ENCODE measurements at places on chromosomes 6 and 20. TPM values are rescaled to one million over a fixed set of nuclear protein-coding genes. Genes with fewer than 3 reads are reported as not detected.

DNA sequence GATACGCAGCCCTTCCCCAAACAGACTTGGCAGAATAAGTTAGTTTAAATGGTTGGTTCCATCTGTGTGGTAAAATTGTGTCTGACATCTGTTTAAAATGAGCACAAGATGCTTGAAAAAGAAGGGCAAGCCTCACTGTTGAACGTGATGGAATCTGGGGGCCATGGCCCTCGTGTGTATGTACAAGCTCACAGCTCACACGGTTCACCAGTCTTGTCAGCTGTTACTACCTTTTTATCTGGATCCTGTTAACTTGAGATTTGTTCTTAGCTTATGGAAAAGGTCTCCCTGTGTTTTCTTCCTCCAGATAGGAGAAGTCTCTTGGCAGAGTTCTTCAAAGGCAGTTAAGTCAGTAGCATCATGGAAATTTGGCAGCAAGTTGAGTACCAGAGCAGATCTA, 270.6 kb downstream of the KHDC1L start:
- H3K27ac ChIP-seq, result no peak overlapping the region
- no peaks in the 10 kb centered on the region for H3K27me3 ChIP-seq
- no peak for DNase-seq
- H3K4me1 ChIP-seq, result no peaks in the 10 kb centered on the region

The PDE7B gene
- total RNA-seq, result 12.6 TPM

GRCh38 chr20:13865791-13866351, 81.0 kb downstream of the NDUFAF5 start:
- H3K27ac ChIP-seq, result no peak overlapping the region
- no peaks in the 10 kb centered on the region for H3K27me3 ChIP-seq
- no peaks in the 10 kb centered on the region for H3K36me3 ChIP-seq
- H3K4me3 ChIP-seq, result no peak overlapping the region

DNA sequence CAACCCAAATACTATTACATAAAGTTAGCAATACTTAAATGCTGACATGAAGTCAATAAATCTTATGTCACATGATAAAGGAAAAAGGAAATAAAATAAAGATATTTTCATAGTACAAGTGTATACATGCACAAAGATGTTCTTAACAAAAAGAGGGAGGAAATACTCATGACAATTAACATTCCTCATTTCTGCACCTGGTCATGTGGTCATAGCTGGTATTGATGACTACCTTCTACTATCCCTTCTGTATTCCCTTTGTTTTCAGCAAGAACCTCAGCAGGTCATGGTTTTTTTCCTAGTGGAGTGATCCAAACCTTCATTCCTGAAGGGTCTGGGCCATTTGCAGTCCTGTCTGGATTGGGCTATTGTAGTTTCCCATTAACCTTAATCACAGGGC, 43.5 kb upstream of the FYN start:
- no peak for DNase-seq
- no peaks in the 10 kb centered on the region for H3K36me3 ChIP-seq
- H3K4me3 ChIP-seq, result no peak overlapping the region
- no peak overlapping the region for H3K27ac ChIP-seq

The ADAM33 gene
- total RNA-seq, result 10.8 TPM

DNA sequence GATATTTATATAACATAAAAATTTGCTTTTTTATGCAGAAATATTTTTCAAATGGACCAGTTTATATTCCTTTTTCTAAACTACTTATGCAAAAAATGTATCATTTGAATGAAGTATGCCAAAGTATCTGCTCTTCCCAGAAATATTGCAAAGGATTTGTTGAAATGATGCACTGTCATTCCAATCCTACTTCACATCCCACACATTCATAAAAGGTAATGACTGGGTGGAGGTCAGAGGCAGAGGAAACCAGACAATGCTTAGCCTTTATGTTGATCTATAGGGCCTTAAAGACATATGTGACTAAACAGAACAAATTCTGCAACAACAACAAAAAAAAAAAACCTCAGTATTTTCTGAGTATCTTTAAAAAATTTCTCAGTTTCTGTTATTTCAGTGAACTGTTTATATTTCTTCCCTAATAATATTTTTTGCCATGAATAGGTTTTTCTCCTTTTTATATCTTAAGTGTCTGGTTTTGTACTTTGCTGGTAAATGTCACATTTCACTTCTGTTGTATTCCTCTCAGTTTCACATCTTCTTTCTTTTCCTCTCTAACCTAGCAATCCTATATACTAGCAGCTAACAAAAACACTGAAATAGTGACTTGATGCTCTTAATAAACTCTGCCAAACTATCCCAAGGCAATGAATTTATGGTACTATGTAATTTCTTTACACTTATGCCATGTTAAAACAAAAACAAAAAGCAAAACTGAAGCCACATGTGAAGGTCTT, 374.1 kb downstream of the BCKDHB start:
- no peak overlapping the region for H3K4me3 ChIP-seq
- H3K36me3 ChIP-seq, result no peaks in the 10 kb centered on the region
- no peaks in the 10 kb centered on the region for H3K4me1 ChIP-seq
- H3K27ac ChIP-seq, result no peak overlapping the region
- H3K27me3 ChIP-seq, result no peaks in the 10 kb centered on the region
- no peak for DNase-seq

- H3K4me3 ChIP-seq, result no peak overlapping the region
- no peak for DNase-seq
- peaks cover 31% of the 10 kb centered on the region for H3K4me1 ChIP-seq
- peaks cover 29% of the 10 kb centered on the region for H3K36me3 ChIP-seq
- no peaks in the 10 kb centered on the region for H3K27me3 ChIP-seq
These were observed 38.1 kb downstream of the BICRAL start for GRCh38 chr6:42819803-42820511.

The KHDRBS2 gene
- not detected for total RNA-seq

GRCh38 chr20:36549942-36550789, 8.8 kb downstream of the MYL9 start:
- H3K27ac ChIP-seq, result peak overlapping the region; percentile 76
- no peaks in the 10 kb centered on the region for H3K27me3 ChIP-seq
- H3K4me3 ChIP-seq, result no peak overlapping the region
- H3K4me1 ChIP-seq, result peaks cover 63% of the 10 kb centered on the region

The SPEF1 gene
- total RNA-seq, result 0.33 TPM

DNA sequence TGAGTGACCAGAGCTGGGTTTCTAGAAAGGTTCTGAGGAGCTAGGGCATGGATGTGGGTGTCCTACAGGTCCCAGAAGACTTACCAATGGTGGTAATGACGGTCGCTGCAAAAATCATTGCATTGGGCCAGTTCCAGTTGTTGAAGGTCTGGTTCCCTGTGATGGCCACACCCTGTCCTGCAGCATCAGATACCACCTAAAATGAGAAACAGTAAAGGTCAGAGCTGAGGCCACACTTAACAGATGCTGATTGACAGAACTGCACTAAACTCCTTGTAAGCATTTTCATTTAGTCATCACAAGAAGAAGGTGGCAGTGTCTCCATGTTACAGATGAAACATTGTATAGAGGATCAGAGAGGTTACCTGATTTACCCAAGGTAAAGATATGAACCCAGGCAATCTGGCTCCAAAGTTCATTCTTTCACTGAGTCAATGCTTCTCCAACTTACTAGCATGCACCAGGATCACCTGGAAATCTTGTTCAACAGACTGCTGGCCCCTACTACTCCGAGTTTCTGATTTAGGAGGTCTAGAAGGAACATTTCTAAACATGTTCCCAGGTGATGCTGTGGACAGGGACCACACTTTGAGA, 33.4 kb downstream of the KCNK5 start:
- no peak overlapping the region for H3K4me3 ChIP-seq
- no peak overlapping the region for H3K27ac ChIP-seq
- H3K27me3 ChIP-seq, result peaks cover 25% of the 10 kb centered on the region
- H3K36me3 ChIP-seq, result no peaks in the 10 kb centered on the region
- DNase-seq, result no peak

The SIRPB2 gene
- total RNA-seq, result 3.2 TPM

The TMEM244 gene
- total RNA-seq, result not detected

The PTP4A1 gene
- 22.3 TPM for total RNA-seq

The DNPH1 gene
- total RNA-seq, result 27.7 TPM

DNA sequence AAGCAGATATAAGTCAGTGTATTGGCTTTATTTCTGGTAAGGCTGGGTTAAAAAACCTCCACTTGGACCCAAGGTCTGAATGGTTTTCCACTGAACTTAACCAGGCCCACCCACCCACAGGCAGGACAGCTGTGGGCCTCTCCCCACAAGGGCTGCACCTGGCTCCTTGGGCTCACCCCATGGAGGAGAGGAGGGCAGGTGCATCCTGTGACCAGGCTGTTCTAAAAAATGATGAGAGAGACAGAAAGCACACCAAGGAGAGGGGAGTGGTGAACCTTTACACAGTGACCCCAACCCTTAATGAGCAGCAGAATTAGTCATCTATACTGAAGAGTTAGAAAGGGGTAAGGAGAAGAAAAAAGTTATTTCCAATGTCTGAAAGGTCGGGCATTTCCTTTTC, 34.5 kb upstream of the DUSP22 start:
- H3K4me3 ChIP-seq, result no peak overlapping the region
- no peak for DNase-seq
- H3K36me3 ChIP-seq, result no peaks in the 10 kb centered on the region
- no peaks in the 10 kb centered on the region for H3K4me1 ChIP-seq
- H3K27me3 ChIP-seq, result peaks cover 21% of the 10 kb centered on the region

GRCh38 chr20:59749301-59749700, 145.0 kb downstream of the PHACTR3 start:
- peaks cover 49% of the 10 kb centered on the region for H3K4me1 ChIP-seq
- peak overlapping the region; percentile 31 for H3K27ac ChIP-seq
- H3K27me3 ChIP-seq, result peaks cover 40% of the 10 kb centered on the region
- no peak overlapping the region for H3K4me3 ChIP-seq

- no peak for DNase-seq
- H3K27me3 ChIP-seq, result no peaks in the 10 kb centered on the region
- no peaks in the 10 kb centered on the region for H3K36me3 ChIP-seq
- peak overlapping the region; percentile 11 for H3K4me3 ChIP-seq
- H3K4me1 ChIP-seq, result peaks cover 13% of the 10 kb centered on the region
These were observed 213.5 kb upstream of the ARID1B start for GRCh38 chr6:156563714-156564113.

DNA sequence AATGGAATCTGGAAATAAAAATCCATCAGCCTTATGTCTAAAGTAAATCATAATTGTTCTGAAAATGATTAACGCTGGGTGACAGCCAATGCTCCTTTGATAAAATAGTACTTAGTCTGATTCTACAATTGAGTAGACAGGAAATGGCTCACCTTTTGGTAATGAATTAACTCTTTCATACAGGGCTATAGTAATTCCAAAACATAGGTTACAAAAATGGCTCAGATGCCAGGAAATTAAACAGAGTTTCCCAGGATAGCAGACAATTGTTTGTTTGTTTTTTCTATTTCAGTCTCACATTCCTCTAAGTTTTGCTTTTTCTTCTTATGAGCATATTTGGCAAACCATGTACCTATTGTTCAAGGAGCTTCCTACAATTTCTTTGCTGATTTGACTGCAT, 257.2 kb upstream of the EPHA7 start:
- no peak overlapping the region for H3K27ac ChIP-seq
- no peak overlapping the region for H3K4me3 ChIP-seq
- no peaks in the 10 kb centered on the region for H3K27me3 ChIP-seq
- no peaks in the 10 kb centered on the region for H3K4me1 ChIP-seq

- peaks cover 69% of the 10 kb centered on the region for H3K27me3 ChIP-seq
- H3K4me3 ChIP-seq, result no peak overlapping the region
- H3K36me3 ChIP-seq, result no peaks in the 10 kb centered on the region
- DNase-seq, result no peak
- no peak overlapping the region for H3K27ac ChIP-seq
These were observed 8.3 kb downstream of the SEMG2 start for GRCh38 chr20:45229264-45230056.

The TENT5A gene
- 44.4 TPM for total RNA-seq

- H3K27me3 ChIP-seq, result no peaks in the 10 kb centered on the region
- no peak overlapping the region for H3K4me3 ChIP-seq
- peaks cover 12% of the 10 kb centered on the region for H3K4me1 ChIP-seq
- H3K36me3 ChIP-seq, result no peaks in the 10 kb centered on the region
These were observed 23.5 kb downstream of the PLAGL2 start for GRCh38 chr20:32183947-32184635.

DNA sequence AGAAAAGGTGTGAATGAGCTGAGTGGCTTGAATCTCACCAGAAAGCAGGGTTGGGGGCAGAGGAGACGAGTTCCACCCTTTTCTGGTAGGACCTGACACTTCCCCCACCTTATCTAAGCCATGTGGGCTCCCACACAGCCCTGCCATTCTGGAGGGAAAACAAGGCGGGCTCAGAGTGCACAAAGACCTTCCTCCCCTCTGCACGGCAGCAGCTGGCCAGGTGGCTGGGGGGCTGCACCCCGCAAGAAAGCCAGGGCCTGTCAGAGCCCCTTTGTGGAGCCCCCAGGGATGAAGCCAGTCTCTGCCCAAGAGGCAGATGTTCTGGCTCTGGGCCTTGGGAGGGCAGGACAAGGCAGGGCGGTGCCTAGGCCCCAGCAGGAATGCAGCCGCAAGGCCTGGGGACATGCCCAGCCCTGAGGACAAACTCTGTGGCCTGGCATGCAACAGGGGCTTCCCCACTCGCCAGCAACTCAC, 48.4 kb upstream of the DSN1 start:
- peaks cover 43% of the 10 kb centered on the region for H3K36me3 ChIP-seq
- H3K4me1 ChIP-seq, result peaks cover 66% of the 10 kb centered on the region
- H3K27ac ChIP-seq, result peak overlapping the region; percentile 60
- no peak overlapping the region for H3K4me3 ChIP-seq
- no peak for DNase-seq
- no peaks in the 10 kb centered on the region for H3K27me3 ChIP-seq

DNA sequence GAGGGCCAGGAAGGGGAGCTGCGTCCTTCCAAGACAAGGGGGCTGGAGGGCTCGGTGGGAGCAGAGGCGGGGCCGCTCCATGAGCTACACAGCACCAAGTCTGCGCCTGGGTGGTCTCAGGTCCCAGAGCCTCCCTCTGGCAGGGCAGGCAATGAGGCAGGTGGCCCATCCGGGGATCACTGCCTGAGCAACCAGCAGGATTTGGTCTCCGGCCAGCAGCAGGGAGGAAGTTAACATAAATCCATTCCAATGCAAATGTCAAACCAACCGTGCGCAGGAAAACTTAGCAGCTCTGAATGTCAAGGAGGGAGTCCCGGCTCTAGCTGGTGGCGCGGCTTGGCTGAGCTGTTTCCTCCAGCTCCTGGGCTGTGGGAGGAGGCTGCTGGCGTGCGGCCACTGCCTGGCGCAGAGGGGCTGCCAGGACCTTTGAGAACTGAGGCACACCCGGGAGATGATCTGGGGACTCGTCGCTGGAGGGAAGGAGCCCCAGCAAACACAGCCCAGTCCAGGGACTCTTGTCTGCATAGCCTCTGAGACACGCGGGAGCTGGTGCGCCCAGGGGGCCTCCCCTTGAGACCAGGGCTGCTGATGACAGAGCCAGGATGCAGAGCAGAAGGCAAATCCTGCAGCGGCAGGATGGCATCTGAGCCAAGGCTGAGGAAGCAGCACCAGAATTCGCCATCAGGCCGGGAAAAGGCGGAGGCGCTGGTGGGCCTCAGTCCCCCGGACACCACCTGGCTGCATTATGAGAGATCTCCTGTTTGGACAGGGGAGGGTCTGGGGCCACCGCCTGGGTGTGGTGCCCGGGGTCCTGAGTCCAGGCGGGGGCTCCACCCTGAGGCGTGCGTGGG, 33.1 kb upstream of the CHRNA4 start:
- no peak for DNase-seq
- H3K4me3 ChIP-seq, result no peak overlapping the region
- peaks cover 83% of the 10 kb centered on the region for H3K27me3 ChIP-seq

GRCh38 chr6:118324116-118324515, 224.0 kb upstream of the PLN start:
- H3K4me3 ChIP-seq, result no peak overlapping the region
- no peaks in the 10 kb centered on the region for H3K27me3 ChIP-seq
- no peaks in the 10 kb centered on the region for H3K36me3 ChIP-seq
- H3K4me1 ChIP-seq, result peaks cover 27% of the 10 kb centered on the region

The SCGN gene
- 1.6 TPM for total RNA-seq

Data from left ventricle myocardium inferior (tissue), 1 donor.